Fibroblast of lung (primary cell): ENCODE measurements at places on chromosomes 1 and 21. TPM values are rescaled to one million over a fixed set of nuclear protein-coding genes. Genes with fewer than 3 reads are reported as not detected.

- no peak for DNase-seq
Measured at GRCh38 chr1:170213596-170213995, 67.8 kb downstream of the NTMT2 start.

- peak; percentile 39 for DNase-seq
Measured at GRCh38 chr1:156860113-156860627, 495 bp upstream of the NTRK1 start.

DNA sequence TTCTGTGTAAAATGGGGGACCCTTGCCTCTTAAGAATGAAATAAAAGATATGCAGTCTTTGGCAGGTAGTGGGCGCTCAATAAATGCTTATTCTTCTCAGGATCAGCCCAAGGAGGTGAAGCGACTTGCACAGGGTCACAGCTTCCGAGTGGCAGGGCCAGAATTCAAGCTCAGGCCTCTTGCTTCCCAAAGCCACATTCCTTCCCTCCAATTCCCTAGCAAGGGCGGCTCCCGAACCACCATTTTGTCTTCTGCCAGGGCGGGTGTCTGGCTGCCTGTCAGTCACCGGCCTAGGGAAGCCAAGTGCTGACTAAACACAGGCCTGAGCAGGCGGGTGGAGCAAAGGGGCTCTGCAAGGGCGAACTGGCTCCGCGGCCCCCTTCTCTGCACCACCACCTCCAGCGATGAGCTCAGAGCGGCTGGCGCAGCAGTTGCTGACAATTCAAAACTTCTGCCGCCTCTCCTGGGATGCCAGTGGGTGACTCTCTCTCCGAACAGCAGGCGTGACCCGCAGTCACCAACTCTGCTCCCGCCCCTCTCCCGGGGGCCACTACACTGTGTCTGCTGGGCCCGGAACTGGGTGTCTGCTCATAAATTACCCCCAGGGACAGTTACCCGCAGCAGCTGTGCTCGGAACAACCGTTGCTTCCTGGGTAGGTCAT lies 10.8 kb downstream of the GPR3 start:
- DNase-seq: peak; percentile 48

DNA sequence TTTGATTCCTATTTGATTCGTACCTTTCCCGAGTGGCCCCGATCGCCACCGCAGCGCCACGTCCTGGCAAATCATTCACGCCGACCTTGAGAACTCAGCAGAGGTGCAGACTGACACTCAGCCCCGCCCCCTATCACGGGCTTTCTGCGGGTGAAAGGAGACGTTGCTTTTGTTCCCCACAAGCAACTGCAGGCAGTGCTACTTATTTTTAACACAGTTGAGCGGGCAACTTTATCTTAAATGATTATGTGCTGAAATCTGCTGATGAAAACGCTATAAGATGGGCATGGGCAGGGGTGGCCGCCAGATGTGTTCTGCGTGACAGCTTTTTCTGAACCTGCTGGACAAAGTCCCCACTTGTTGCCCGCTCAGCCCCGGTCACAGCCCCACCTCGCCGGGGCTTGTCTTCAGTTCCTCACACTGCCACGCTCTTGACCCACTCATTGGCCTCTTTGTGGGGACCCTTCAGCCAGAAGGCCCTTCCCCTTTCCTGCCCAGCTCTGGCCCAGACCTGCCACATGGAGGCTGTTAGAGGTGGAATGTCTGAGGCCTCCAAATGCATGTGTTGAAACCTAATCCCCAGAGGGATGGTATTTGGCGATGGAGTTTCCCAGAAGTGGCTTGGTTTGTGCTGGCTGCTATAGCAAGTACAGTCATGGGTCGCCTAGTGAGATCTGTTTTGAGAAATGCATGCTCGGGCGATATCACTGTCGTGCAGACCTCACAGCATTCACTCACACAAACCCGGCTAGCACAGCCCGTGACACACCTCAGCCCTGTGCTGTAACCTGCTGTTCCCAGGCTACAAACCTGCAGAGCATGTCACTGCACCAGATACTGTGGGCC lies 15.7 kb upstream of the PDXK start:
- DNase-seq: peak; percentile 74

GRCh38 chr21:38139380-38140168 lies 117.2 kb upstream of the KCNJ15 start:
- DNase-seq: peak; percentile 23

DNA sequence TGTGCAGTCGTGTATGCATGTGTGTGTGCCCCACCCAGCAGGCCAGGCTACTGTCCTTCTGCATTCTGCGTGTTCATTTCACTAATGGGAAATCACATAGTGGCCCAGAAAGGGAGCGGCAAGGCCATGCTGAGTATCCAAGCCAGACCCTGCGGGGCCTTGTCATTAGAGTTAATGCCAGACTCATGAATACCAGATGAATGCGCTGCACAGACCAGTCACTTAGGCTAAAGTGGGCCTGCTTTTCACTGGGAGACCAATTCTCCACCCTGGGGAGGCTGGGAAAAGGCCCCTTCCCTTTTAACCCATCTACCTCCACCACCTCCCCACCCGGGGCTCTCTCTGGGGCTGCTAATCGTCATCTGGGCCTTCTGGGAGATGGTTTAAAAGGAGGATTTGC lies 17.0 kb upstream of the GRIK3 start:
- DNase-seq: no peak

The FAM151A gene
- not detected in 2 replicates for total RNA-seq

The CNR2 gene
- not detected in 2 replicates for total RNA-seq

The ANKRD65 gene
- total RNA-seq: 1.3 and 2.0 TPM in 2 replicates
